Heart left ventricle (tissue), 16 donors: ENCODE measurements at places on chromosomes 1 and 21. TPM values are rescaled to one million over a fixed set of nuclear protein-coding genes. Genes with fewer than 3 reads are reported as not detected.

GRCh38 chr1:53642215-53642555 is 96.8 kb downstream of the GLIS1 start:
- DNase-seq, result no peak

- DNase-seq, result no peak
Observed at GRCh38 chr21:45595574-45596295, 47.8 kb upstream of the PCBP3 start.

DNA sequence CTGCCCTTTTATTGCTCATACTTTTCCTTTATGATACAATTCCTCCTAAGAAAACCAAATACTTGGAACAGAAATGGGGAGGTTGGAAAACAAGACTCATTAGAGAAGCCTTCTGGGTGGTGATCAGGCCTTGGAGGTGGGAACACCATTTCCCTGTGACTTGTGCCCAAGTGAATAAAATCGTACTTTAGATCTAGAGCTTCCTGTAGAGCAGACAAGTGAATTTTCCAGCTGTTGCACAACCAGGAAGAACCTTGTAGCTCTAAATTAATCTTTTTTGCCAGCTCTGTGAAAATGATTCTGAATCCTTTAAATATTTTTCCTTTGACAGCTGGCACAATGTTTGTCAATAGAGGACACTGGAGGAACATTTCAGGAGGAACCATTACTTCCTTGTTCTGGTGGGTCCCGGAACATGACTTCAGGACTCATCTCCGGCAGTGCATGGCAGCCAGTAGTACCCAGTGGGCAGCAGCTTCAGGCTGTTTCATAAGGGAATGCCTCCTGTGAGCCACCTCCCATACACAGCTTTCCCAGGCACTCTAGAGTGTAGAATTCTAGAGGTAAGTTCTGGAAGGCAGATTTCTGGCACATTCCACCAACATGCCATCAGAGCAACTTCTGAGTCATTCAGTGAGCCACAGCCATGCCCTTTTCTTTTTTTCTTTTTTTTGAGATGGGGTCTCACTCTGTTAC is 5.5 kb upstream of the SNAPIN start:
- DNase-seq, result no peak

- DNase-seq, result no peak
Observed at GRCh38 chr1:244384066-244384465, 67.6 kb downstream of the ADSS2 start.

- no peak for DNase-seq
Observed at GRCh38 chr1:32904797-32905196, 3.6 kb upstream of the TMEM54 start.

DNA sequence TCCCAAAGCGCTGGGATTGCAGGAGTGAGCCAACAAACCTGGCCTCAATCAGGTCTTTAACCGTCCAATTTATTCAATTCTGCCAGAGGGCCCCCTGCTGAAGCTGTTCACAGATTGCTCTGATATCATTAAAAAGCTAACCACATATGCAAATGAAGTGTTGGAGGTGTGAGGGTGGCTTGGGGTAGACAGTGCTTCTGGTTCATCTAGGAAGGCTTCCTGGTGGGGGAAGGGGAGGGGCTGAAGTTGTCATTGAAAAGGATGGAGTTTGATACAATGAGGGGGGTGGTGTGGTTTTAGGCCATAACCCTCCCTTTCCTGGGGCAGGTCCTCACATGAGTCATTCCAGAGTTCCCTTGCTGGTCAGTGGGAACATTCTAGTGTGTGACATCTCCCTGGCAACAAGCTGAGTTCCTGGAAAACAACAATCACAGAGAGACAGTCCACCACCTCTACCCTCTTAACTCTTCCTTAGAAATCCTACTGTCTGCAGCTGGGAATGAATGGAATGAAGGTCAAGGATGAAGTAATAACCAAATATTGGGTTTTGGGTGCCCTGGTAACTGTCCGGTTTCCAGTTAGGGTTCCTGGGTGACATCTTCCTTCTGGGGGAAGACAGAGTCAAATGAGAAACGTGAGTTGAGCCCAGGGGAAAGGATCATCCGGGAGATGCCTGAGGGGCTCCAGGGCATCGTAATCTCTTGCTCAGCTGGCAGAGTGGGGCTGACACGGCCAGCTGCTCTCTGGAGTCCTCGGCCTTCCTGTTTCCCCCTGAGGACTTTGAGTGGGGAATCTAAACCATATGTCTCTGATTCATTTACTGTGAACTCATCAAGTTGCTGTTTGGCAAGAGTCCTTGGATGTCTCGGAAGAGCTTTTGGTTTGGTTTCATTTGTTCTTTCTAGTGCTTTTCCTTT is 32.2 kb downstream of the BATF3 start:
- peak; percentile 58 for DNase-seq

GRCh38 chr1:216606047-216606637 is 117.1 kb downstream of the ESRRG start:
- DNase-seq, result no peak

DNA sequence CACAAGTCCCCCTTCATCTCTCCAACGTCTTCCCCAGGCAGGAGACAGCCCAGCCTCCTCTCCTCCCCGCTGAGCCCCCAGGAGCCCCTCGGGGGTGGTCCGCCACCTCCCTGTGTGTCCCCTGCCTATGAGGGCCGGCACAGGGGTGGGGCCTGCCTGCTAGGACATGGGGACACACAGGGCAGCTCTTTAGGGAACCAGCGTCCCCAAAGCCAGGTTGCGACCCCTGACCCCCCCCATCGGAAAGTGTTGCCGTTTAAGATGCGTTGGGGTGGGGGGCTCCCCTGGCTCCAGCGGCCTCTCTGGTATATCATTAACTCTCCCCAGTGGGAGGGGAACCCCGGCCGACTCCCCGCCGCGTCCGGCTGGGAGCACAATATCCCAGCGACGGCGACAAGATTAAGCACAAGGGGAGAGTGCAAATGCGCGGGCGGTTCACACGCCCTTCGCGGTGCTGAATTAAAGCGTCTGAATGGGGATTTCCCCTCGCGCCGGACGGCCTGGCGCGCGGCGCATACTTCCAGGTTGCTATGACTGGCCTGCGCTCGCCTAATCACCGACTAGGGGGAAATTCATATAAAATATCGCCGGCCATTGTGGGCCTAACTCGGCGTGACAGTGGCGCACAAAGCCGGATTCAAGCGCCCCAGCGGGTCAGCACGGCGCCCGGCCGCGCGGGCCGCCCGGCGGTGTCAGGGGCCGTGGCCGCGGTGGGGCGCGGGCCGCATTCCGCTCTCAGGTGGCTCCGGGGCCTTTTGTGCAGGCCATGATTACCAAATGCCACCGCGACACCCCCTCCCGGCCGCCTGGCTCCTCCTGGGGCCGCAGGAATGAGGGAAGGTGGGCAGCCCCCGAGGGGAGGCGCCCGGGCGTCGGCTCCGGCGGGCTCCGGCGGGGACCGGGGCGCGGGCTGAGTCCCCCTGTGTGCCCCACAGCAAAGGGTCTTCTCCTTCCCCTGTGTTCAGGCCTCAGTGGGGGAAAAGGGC is 30.9 kb downstream of the WNT3A start:
- DNase-seq, result no peak

GRCh38 chr1:101193733-101194169 is 43.1 kb upstream of the S1PR1 start:
- no peak for DNase-seq

GRCh38 chr1:229999004-229999670 is 67.9 kb upstream of the GALNT2 start:
- no peak for DNase-seq

DNA sequence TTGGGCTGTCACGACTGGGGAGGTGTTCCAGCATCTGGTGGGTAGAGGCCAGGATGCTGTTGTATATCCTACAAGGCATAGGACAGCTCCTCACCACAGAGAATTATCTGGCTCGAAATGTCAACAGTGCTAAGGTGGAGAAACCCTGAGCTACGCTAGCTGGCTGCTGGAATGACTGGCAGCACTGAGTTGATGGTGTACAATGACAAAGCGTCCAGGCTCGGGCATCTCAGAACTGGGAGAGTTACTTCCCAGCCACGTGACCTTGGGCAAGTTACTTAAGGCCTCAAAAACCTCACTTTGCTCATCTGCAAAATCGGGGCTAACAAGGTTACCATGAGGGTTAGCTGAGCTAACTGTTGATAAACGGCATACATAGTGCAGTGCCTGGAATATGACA is 35.4 kb downstream of the GPR161 start:
- DNase-seq, result no peak

GRCh38 chr1:246537441-246537840 is 28.6 kb downstream of the TFB2M start:
- DNase-seq, result no peak

DNA sequence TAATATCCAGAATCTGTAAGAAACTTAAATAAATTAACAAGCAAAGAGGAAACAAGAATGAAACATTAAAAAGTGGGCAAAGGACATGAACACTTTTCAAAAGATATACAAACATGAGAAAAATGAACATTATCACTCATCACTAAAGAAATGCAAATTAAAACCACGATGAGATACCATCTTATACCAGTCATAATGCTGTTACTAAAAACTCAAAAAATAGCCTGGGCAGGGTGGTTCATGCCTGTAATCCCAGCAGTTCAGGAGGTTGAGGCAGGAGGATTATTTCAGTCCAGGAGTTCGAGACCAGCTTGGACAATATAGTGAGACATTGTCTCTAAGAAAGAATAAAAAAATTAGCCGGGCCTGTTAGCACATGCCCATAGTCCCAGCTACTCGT is 6.1 kb downstream of the ZNF124 start:
- no peak for DNase-seq

- DNase-seq, result no peak
Observed at GRCh38 chr1:201578008-201578888, 39.3 kb downstream of the NAV1 start.

The ANGPTL7 gene
- total RNA-seq, result 0.40 TPM

The SPATC1L gene
- 7.4 TPM for total RNA-seq

The MPL gene
- 0.35 TPM for total RNA-seq

The AMY1A gene
- total RNA-seq, result not detected

The ADAM30 gene
- not detected for total RNA-seq

The NECAP2 gene
- 12.1 TPM for total RNA-seq

The PRRX1 gene
- 59.2 TPM for total RNA-seq

The PDPN gene
- total RNA-seq, result 41.8 TPM

The FMO5 gene
- total RNA-seq, result 0.74 TPM
